ENCODE measurements at places on chromosomes 2 and 18.

DNA sequence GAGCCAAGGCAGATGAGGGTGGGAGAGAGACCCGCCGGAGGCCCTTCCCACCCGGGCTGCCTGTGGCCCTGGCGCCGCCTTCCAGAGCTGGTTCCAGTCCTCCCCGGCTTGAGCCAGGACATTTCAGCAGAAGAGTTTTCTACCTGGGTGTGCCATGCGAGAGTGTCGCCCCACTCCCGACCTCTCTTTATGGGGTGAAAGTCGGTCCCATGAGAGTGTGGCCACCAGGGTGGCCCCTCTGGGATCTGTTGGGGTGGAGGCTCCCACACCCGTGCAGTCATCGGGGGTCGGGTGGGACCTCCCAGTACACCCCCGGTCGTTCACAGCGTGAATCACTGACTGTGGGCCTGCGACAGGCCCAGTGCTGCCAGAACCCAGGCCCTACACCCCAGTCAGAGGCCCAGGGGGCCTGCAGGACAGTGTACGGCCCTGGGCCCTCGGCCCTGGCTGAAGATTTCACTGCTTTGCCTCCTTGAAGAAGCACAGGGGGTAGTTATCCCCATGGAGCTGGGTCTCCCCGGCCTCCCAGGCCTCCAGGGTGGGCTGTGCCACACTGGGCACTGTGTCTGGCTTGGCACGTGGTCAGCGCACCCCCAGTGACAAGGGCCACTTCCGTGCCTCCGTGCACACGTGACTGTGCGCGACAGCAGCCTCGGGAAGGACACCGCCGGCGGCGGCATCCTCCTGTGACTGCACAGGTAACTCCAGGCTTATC is 5.9 kb downstream of the NFATC1 start:
- DNase-seq: peak; percentile 48

- DNase-seq: no peak
Observed at GRCh38 chr2:63044362-63045327, 6.0 kb upstream of the OTX1 start.

DNA sequence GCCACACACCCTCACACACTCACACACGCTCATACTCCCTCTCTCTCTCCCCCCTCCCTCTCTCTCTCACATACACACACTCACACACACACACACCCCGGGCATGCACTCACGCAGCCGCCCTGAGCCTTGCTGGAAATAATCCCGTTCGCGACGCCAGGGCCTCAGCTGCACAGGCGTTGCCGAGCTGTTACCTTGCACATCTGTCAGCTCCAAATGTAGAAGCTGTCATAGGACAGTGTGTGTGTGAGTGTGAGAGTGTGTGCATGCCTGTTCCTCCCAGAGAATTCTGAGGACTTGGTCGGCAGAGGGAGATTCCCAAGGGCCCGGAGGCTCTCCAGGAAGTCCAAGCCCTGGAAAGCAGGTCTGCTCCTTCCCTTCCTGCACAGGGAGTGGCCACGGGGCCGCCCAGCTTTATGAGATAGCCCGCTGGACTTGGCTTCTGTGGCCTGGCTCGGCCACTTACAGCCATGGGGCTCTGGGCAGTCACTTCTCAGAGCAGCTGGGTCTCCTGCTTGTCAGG is 8.6 kb downstream of the SPR start:
- no peak for DNase-seq

DNA sequence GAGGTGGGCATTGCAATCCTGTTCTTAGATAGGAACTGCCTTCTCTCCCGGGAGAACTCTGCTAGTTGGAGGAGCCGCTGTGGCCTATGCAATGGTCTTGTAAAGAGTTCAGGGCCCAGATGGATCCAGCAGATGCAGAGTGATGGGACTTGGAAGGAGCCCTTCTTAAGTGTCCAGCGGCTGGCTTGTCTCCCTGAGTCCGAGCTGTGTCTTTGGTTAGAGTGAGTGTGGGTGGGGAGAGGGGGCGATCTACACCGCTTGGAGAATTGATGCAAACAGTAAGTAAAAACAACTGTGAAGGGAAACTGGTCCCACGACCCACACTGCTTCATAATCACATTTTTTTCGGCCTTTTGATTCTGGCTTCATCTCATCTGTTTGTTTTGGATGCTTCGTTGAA is 89.8 kb upstream of the CYRIA start:
- DNase-seq: no peak

GRCh38 chr18:62999392-62999791 is 284.1 kb downstream of the PHLPP1 start:
- DNase-seq: no peak

GRCh38 chr18:78580835-78581339 is 398.7 kb upstream of the SALL3 start:
- DNase-seq: no peak

GRCh38 chr2:66689456-66690051 is 254.6 kb downstream of the MEIS1 start:
- DNase-seq: no peak

DNA sequence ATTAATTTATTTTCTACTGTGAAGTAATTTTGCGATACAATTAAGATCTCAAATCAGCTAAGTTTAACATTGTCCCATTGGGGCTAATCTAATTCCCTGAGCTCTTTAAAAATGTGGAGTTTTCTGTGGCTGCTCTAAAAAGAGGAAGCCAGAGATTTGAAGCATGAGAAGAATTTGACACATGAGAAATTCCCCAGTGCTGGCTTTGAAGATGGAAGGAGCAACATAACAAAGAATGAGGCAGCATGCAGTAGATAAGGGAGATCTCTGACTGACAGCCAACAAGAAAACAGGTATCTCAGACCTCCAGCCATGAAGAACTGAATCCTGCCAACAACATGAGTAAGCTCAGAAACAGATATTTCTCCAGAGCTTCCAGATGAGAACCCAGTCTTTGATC is 308.4 kb downstream of the ZNF804A start:
- DNase-seq: no peak

- DNase-seq: no peak
Observed at GRCh38 chr2:100699131-100699530, 120.8 kb upstream of the NPAS2 start.

- DNase-seq: no peak
Observed at GRCh38 chr2:26898480-26899078, 50.6 kb downstream of the DPYSL5 start.

DNA sequence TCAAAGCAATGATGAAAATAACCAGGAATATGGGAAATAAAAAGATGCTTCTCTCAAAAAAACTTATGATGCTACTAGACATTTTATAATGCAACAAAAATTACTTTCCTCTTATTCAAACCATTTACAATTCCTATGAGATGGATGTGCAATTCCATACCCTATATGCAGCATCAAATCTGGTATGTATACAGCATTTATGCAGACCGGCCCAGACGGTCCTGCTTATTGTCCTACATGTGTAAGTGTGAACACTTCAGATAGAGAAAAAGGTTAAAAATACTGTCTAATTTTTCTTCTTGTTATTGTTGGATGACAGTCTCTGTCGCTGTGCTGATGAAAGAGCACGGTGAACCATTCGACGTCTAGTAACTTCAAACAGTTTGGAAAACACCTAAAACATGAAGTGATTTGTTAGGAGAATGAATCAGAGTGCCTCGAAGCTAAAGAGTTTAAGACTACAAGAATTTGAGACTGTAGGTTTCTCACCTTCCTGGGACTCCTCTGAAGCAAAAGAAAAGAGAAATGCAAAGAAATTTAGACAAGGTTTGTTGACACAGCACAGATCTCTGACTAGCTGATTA is 80.8 kb downstream of the ATL2 start:
- DNase-seq: no peak

DNA sequence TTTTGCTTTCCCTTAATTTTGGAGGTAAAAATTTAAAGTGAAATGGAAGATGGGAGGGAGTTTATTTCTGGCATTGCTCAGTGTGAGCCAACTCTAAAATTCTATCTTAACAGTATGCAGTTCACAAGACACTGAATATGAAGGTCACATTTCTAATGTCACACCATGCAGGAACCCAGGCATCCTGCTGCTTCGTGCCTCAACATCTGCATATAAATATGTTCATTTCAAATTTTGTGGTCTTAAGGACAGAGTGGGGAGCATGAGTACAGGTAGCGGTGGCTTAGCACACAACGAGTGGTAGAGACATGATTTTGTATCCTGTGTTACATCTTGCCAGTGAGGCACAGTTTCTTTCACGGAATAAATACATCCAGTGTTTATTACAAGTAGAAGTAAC is 102.4 kb downstream of the ARL4C start:
- peak; percentile 13 for DNase-seq

DNA sequence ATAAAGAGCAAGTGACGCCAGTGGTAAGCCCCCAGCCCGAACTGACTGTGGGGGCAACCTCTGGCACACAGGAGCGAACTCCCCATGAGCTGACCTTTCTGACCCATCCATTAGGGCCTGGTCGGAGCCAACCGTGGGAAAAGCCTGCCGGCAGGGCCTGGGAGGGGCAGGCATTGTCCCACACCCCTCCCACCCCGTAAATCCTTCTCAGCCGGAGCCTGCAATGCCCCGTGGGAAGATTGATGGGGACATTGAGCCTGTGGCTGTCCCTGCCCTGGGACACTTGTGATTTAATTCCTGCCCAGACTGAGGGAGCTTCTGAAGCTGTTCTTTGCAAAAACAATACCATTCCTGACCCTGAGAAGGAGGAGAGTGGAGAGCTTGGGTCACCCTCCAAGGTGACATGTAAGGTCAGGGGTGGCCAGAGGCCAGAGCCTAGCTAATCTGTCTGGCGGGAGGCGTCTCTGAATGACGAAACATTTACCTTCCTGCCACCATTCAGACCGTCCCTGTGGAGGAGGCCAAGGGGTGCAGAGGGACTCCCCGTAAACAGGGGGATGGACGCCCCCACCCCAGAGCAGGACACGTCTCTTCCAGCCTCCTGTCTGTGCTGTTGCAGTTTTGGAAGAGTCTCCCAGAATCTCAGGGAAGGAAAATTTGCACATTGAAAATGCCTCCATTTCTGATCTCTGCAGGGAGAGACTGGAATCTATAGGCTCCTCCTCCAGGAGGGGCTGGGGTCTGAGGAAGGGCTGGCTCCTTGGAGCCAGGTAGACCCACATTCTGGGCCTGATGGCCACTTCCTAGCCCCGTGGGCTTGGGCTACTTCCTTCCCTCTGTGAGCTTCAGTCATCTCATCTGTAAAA is 51.2 kb upstream of the HS6ST1 start:
- DNase-seq: no peak

- no peak for DNase-seq
Observed at GRCh38 chr2:98374286-98374685, 28.0 kb downstream of the CNGA3 start.

- DNase-seq: no peak
Observed at GRCh38 chr2:208627916-208628315, 221.3 kb downstream of the PTH2R start.

GRCh38 chr18:12597760-12598159 is 60.1 kb downstream of the SPIRE1 start:
- no peak for DNase-seq

DNA sequence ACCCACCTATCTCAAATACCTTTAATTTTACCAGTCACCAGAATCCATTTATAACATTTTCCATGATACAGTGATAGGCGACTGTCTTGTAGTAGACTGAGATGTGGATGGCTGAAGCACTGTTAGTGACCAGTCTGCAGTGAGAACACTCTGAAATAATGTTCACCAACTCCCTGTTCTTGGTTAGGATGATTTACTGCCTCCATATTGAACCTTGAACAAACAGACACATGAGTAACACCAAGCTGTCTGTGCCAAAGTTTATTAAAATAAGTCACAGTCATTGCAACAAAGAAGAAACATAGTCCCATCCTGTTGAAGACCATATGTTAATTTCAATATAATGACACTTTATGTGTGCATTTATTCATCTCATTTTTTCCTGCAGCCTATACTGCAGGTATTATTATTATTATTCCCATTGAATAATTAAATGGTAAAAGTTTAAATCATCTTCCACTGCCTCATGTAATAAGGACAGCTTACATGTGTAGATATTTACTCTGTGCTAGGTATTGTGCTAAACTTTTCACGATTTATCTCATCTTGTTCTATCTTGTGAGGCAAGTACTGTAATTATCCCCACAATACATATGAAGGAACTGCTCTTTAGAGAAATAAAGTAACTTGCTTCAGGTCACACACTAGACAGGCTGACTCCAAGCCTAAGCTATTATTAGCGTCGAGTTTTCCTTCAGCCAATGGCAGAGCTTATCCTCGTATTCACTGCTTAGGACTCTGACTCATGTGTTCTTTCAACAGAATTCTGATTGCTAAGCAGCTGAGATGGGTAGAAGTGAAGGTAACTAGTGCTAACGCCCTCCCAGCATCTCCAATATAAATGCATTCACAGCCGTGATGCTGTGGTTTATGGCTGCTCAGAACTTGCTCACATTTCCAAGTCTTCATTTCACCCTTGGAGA is 62.5 kb downstream of the ONECUT2 start:
- DNase-seq: no peak

DNA sequence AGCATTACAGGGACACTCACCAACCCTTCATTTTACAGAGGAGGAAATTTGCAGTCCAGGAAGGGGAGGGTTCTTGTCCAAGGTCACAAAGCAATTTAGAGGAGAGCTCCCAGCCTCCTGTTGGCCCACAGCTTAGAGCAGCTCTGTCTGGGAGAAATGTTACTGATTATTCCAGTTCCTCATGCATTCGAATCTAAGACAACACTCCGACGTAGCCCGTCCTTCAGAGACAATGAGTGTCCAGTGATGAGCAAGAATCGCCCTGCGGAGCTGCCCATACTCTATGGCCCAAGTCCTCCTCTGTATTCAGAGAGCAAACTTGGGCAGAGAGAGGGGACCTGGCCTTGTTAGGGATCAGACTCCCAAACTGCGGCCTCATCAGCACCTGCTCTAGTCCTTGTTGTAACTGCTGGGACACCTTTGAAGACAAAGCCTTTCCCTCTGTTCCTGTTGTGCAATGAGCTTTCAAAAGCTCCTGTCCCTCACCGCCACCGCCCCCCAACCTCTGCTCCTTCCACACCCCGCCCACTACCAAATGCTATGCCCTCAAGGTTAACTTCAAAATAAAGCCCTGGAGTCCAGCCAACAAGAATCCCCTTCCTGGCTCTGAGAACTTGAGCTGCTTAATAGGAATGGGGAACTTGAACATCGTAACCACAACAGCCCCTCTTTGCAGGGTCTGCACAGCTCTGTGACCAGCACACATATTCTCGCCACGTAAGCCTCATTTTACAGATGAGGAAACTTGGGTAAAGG is 234.8 kb upstream of the SMAD2 start:
- no peak for DNase-seq

- DNase-seq: no peak
Observed at GRCh38 chr2:128406736-128407554, 88.3 kb upstream of the HS6ST1 start.
